H7 (cell line): ENCODE measurements at places on chromosomes 6 and 20.

GRCh38 chr20:60095456-60095855 lies 137.2 kb downstream of the CDH26 start:
- no peak for DNase-seq

DNA sequence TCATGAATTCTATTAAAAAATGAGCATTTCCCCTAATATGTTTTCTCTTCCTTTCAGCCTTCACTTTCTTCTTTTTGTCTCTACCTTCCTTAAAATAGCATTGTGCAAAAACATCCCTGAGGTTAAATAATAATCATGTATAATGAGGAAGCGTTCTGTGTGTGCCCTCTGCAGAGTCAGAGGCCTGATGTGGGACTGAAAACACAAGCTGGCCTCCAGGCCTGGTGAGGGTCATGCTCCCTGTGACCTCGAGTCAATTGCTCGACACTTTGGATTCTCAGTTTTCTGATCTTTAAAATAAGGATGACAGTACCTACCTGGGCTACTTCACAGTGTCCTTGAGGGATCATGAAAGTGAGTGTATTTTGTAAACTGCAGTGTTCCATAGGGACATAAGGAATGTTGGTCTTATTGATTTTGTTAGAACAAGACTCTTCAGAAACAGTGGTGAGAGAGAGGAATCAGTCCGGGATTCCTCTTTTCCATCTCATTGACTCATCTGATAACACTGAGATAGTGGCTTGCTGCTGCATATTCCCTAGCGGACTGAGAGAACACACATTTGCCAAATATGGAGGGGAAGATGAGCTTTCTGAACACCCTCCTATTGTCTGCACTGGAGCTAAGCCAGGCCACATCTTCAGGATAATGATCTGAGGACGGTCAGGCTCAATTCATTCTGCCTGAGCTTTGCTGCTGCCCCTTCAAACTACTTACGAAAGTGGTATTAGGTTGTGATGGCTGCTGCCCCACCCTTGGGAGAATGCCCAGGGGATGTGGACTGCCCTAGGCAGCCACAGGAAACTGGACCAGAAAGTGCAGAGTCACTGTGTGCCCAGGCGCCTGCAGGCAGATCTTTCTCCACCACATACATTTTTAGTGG lies 39.6 kb upstream of the PDE7B start:
- DNase-seq = no peak

- DNase-seq = no peak
Observed at GRCh38 chr6:35304299-35304698, 6.7 kb downstream of the DEF6 start.

DNA sequence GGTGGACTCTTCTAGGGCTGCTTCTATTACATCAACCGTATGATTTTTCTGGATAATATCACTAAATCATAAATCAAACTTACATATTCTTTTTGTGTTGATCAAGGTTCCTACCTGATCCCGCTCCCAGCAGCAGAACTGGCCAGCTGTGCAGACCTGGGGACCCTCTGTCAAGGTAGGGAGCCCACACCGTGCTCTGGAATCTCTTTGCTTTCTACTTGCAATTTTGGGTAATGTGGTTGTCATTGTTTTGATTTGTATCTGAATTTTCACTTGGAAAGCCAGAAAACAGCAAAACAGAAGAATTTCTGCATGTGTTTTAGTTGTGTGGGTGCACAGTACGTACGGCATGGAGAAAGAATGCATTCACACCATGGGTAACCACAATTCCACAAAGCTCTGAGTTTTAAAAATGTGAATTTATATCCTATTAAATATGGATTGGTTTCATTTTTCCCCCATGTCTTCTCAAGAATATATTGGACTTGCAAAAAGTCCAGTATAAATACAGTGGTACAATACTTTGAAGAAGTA lies 80.1 kb downstream of the ADGRG6 start:
- no peak for DNase-seq
